ENCODE measurements at places on chromosomes 3 and 15.

DNA sequence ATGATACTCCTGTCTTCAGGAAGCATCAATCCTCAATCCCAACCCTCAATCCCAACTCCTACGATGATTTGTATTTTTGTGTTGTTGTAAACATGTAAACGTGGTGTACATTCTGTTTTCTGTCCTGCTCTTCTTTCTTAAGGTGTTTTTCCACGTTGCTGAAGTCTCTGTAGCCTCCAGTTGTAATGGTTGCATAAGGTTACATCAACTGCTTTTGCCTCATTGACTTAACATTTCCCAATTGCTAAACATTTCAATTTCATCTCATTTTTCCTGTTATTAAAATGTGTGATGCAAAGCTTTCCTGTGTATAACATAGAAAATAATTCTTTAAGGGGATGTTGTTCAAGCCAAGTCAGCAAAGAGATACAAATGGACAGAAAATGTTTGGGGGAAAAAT lies 33.4 kb downstream of the HRH1 start:
- DNase-seq = no peak

DNA sequence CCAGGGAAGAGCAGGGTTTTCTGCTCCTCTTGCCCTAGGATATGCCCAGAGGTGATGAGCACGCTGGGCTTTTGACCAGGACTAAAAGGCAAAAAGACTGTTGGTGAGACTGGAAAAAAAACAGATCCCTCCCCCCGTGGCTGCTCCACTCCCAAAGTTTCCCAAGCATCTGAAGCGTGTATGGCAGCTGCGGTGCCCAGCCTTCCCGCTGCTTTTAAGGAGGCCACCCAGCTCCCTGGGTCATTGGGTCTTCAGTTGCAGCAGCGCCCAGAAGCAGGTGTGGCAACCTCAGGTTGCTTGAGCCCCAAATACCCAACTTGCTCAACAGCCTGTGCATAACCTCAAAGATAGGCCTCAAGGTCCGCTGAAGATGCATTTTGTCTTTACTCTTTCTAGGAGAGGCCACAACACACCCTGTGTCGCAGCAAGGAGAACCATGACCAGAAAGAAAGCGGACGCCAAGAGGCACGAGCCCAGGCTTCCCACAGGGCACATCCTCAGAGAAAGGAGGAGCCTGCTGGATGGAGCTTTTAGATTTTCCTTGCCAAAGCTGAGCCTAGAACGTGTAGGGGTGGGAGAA lies 2.0 kb downstream of the SRGAP3 start:
- no peak for DNase-seq

DNA sequence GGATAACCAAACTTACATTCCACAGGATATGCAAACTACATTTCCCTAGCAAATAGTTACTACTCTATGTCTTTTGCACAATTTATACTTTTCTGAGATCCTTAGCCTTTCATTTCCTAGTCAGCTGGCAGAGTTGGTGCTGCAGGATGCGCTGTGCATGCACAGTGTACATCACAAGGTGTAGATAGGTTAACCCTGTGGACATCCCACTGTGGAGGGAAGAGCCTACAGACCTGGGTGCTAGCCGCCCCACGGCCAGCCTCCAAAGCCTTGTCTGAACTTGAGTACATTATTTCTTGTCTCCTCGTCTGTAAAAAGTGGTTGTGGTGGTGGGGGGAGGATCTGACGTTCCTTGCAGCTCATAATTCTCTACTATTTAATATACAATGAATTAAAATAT lies 3.5 kb downstream of the TNFSF10 start:
- DNase-seq = no peak

GRCh38 chr15:36315649-36316048 lies 263.8 kb upstream of the CDIN1 start:
- DNase-seq = no peak

GRCh38 chr3:66196633-66197032 lies 24.2 kb upstream of the SLC25A26 start:
- DNase-seq = no peak

DNA sequence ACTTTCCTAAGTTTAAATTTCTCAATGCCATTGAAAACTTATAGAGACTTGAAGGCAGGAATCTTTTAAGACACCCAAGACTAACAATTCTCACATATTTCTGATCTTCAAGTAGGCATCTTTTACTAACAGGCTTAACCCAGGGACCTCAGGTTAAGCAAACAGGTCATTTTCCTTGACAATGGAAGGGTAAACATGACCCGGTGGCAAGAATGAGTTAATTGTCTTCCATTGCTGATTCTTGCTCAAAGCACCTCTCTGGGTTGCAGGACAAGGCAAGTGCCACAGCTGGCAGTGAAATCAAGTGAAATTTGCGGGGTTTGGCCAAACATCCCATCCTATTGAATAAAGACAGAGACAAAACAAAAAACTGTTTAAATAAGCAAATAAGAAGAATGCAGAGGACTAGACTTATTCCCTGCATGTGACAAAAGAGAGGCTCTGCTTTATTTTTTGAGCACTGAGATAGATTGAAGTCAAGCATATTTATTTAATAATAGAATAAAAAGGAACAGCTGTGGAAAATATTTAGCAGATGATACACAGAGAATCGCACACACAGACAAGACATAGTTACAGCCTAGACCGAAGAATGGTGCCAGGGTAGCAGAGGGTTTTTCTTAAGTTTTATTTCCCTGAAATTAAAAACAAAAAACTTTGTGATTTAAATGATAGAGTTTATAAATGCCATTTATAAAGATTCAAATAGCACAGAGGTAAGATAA lies 56.0 kb upstream of the MITF start:
- no peak for DNase-seq

- no peak for DNase-seq
These were observed 408.0 kb downstream of the NAALADL2 start for GRCh38 chr3:175267121-175267531.

All from HEK293T (cell line).